ENCODE measurements at places on chromosomes 13 and 19.
A peak's percentile ranks its signal among the peaks of the same experiment; 100 is the strongest.

DNA sequence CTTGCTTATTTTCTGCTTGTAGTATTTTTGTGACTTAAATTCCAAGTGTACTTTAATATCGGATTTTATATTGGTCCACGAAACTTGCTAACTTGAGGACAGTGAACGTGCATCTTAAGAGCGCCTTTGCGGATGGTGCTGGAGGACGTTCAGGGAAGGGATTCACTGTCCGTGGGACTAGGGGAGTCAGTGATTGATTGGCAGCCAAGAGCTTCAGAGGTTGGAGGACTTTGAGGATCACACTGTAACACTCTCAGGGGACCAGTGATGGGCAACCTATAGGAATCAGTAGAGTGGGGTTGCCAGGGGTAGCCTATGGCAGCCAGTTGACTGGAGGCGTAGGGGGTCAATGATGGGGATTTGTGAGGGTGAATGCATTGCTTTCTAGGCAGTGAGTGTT, 516 bp downstream of the ZNF175 start:
- DNase-seq: no peak

GRCh38 chr19:39351537-39352064, 9.4 kb downstream of the SAMD4B start:
- DNase-seq: peak; percentile 55

GRCh38 chr13:26695891-26696311, 64.7 kb downstream of the GPR12 start:
- DNase-seq: no peak

DNA sequence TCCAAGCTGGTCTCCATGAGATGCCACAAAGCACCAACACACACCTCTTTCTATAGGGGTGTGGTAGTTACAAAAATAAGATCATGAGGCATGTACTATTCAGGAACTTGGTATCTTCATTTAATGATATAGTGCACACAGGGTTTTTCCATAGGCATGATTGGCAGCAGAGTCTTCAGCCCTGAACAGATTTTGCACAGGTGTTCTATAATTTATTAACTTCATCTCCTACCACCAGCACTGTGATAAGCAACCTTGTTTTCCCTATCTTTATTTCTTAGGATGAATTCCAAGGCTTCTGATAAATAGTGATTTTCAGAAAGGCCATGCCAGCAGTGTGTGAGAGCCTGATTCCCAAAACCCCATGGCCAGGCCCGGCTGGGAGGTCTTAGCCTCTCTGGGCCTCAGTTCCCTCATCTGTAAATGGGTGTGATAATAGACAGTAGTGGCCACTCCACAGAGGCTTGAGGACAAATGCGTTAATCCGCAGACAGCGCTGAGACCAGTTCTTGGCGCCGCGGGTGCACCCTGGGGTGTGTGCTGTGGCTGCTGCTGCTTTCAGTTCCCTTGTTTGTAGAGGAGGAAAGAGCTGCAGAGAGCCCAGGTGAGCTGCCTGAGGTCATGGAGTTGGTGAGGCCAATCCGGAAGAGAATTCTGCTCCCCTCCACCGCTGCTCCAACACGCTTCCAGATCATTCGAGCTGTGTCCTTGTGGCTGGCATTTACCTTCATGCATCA, 33.1 kb downstream of the DHRS12 start:
- no peak for DNase-seq

DNA sequence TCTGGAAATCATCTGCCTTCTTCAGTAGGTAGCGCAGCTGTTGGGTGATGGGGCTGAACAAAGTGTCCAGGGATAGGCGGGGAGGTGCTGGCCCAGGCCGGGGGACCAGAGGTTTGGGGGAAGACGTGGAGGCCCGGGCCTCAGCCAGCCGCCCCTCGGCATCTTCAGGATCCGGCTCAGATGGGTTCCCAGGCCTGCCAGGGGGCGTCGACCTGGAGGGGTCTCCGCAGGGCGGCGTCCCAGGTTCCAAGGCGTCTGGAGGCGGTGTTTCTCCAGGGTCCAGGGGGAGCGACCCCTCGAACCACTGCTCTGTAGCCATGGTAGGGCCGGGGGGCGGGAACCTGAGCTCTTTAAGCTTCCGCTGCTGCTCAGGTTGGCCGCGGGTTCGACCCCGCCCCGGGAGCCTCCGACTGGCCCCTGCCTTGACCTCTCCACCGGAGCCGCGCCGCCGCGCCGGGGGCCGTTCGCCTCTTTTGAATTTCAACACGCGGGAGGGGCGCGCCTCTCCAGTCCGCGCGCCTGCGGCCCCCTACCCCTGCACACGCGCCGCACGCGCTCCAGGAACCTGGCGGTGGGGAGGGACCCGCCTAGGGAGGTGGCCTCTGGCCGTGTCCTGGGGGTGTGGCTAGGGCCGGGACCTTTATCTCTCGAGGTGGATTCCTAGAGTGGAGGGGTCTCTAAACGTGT, at the start of gene C19orf67:
Gene C19orf67 (minus strand): TSS at position 475 of the 687 bp plus-strand sequence. CDS start 156 bp downstream, at position 319.
- no peak for DNase-seq

DNA sequence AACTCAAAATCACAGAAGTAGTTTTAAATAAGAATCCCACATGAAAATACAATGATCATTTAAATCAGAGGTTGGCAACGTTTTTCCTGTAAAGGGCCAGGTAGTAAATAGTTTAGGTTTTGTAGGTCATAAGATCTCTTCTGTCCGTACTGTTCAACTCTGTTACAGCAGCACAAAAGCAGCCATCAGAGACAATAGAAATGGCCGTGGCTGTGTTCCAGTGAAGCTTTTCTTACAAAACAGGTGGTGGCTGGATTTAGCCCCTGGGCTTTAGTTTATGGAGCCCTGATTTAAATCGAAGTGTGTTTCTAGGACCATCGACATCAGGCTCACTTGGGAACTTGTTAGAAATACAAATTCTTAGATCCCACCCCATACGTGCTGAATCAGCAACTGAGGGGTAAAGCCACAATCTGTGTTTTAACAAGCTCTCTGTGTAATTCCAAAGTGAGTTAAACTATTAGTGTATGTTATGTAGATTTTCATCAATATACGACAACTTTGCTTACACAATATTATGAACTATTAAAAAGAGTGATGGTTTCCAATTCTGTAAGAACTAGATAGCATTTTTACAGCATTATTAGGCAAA, 54.8 kb upstream of the MIR17HG start:
- DNase-seq: no peak

- no peak for DNase-seq
Observed at GRCh38 chr13:77898097-77898496, 20.5 kb downstream of the EDNRB start.

DNA sequence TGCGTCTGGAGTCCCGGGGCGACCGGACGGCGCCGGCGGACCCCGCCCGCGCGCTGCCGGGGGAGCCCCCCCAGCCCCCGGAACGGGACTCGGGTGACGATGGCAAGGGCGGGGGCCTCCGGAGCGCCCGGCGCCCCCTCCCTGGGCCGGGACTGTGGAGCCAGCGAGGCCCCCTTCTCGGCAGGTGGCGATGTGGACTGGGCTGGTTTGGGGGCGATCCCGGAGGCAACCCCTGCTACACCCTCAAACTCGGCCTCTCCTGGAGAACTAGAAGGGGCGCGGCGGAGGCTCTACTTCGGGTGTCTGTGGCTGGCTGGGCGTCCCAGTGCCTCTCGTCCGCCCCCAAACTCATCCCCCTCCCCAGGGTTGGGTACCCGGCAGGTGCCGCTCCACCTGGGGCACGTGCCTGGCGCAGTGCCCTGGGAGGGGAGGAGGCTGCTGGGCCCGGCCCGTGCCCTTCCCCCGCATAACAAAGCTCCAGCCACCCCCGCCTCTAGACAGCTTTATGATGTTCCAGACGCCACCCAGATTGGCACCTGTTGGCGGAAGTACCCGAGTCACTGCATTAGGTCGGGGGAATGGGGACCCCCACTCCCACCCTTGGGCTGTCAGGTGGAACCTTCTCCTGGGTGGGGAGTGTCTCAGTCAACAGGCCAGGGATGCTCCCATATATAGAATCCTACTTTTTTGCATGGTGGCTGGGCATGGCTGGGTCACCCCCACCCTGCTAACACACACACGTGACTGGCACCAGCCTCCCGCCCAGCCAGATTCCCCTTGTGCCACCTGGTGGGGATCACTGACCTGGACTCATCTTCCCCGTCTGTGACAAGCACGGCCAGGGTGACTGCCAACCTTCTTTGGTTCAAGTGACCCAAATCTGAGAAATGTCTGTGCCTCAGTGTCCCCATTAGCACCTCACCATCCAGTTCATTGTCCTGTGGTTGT, 722 bp downstream of the PKN1 start:
- peak; percentile 48 for DNase-seq

GRCh38 chr19:800360-801029, 3.2 kb downstream of the PTBP1 start:
- DNase-seq: peak; percentile 10

GRCh38 chr19:45901912-45902650, at the start of gene MYPOP:
Gene MYPOP (minus strand): TSS chr19:45902613. CDS start chr19:45901773, 840 bp downstream.
- no peak for DNase-seq

GRCh38 chr13:109867766-109868165, 81.4 kb upstream of the IRS2 start:
- no peak for DNase-seq

GRCh38 chr19:34176581-34176980, 4.3 kb downstream of the LSM14A start:
- no peak for DNase-seq

- no peak for DNase-seq
Observed at GRCh38 chr19:13864667-13865570, 12.0 kb upstream of the NANOS3 start.

- no peak for DNase-seq
Observed at GRCh38 chr19:42985588-42985987, 40.7 kb downstream of the PSG11 start.

GRCh38 chr19:588093-588740, 1.5 kb upstream of the HCN2 start:
- peak; percentile 69 for DNase-seq

GRCh38 chr13:27339299-27339698, 68.7 kb downstream of the RASL11A start:
- DNase-seq: peak; percentile 57

- DNase-seq: no peak
Observed at GRCh38 chr13:94031609-94032008, 447.9 kb downstream of the DCT start.

DNA sequence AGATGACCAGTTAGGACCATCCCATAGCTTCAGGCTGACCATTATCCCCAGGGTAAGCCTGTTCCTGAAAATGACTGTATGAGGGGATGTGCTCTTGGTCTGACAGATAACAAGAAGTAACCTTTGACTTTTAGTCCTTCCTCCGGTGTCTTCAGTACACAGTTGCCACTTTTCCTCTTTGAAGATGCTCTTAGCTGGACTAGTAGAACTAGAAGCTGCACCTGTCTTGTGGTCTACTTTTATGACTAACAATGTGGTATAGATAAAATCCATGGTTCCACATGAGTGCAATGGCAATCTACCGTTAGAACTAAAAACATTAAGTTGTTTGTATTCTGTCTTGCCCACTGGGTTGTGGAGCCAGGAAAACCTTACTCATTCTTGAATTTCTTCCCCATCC, 5.9 kb upstream of the RUBCNL start:
- no peak for DNase-seq

GRCh38 chr13:94333131-94333820, 146.2 kb downstream of the DCT start:
- DNase-seq: no peak

DNA sequence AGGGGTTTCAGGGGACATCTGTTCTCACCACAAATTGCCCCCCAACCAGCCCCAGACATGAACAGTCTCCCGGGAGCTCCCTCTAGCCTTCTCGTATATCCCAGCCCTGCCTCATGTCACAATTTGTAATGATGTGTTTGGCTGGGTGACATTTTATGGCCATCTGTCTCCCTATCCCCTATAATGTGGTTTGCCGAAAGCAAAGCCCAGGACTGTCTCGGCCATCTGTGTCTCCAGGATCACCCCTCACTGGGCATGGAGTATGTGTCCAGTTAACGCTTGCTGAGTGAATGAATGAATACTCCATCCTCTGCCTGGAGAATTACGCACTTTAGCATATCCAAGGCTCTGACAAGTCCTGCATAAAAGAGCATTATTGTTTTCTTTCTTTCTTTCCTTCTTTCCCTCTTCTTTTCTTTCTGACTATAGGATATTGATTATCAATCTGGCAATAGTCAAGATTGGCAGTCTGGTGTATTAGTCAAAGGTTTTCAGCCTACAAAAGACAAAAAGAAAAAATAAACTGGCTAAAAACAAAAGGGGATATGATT, 15.1 kb downstream of the HPN start:
- no peak for DNase-seq

DNA sequence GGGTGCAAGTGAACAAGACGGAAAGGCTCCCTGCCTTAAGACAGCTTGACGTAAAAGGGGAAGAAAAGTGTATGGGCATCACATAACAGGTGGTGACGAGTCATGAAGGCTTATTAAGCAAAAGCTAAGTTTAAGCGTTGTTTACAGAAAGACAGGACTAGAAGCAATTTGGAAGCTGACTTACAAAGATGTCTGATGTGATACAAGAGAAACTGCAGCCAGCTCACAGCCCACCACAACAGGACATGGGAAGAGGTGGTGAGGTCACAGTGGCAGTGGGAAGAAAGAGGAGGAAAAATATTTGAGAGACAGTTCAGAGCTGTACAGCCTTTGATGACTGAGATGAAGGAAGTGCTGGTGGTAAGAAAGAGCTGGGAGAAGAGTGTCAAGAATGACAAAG, 181.6 kb downstream of the KLF12 start:
- no peak for DNase-seq

GRCh38 chr19:48448563-48448962, 2.8 kb downstream of the GRWD1 start:
- no peak for DNase-seq

DNA sequence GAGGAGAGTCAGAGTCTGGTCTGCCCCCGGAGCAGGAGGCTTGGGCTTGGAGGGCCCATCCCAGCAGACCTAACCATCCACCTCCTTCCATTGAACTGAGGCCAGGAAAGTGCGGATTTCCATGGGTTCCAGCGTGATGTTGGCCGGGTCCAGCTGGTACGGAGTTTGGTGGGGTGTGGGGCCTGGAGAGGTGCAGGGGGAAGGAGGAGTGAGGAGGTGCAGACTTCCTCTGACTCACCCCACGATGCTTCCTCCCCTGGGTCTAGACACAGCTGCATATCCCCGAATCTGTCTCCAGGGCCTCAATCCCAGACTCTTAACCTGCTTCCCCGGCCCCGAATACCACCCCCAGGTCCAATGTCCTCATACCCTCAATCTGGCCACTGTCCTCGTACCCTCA, 20.0 kb downstream of the MAN2B1 start:
- no peak for DNase-seq

DNA sequence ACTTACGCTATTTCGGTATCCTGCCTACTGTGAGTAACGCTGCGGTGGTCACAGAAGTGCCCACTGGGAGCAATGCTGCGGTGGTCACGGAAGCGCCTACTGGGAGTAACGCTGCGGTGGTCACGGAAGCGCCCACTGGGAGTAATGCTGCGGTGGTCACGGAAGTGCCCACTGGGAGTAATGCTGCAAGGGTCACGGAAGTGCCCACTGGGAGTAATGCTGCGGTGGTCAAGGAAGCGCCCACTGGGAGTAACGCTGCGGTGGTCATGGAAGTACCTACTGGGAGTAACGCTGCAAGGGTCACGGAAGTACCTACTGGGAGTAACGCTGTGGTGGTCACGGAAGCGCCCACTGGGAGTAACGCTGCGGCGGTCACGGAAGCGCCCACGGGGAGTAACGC, 52.1 kb upstream of the SOX1 start:
- no peak for DNase-seq

- DNase-seq: no peak
Observed at GRCh38 chr19:33724021-33724720, 72.5 kb upstream of the KCTD15 start.

GRCh38 chr19:12752056-12752781, 628 bp downstream of the BEST2 start:
- no peak for DNase-seq
